Fibroblast of lung (primary cell): ENCODE measurements at places on chromosomes 7 and 10. TPM values are rescaled to one million over a fixed set of nuclear protein-coding genes. Genes with fewer than 3 reads are reported as not detected.

Gene CACNB2
- total RNA-seq = 0.66 and 1.5 TPM in 2 replicates

Gene SLC29A4
- 5.1 and 6.4 TPM in 2 replicates for total RNA-seq

Gene OR6V1
- not detected in 2 replicates for total RNA-seq

Gene STAG3
- total RNA-seq = 0.50 and 0.77 TPM in 2 replicates

Gene MSMB
- total RNA-seq = not detected in 2 replicates

Gene AFAP1L2
- total RNA-seq = 0.17 and 0.77 TPM in 2 replicates

Gene GBX1
- not detected in 2 replicates for total RNA-seq

Gene FRMPD2
- total RNA-seq = not detected in 2 replicates

Gene PDE6C
- total RNA-seq = not detected in 2 replicates

Gene BET1
- total RNA-seq = 28.0 and 40.3 TPM in 2 replicates

Gene UROS
- 60.4 and 75.0 TPM in 2 replicates for total RNA-seq

Gene C7orf57
- not detected in 2 replicates for total RNA-seq

Gene PRTFDC1
- total RNA-seq = 18.5 and 26.9 TPM in 2 replicates

Gene EIF5AL1
- total RNA-seq = 0.26 and 0.33 TPM in 2 replicates

Gene NCAPG2
- total RNA-seq = 5.4 and 10.9 TPM in 2 replicates

Gene OR2A12
- total RNA-seq = not detected in 2 replicates

Gene ADO
- total RNA-seq = 20.6 and 23.9 TPM in 2 replicates

Gene CCDC172
- total RNA-seq = not detected in 2 replicates

Gene FBXO24
- total RNA-seq = 0.33 and 0.51 TPM in 2 replicates

Gene TSPAN12
- total RNA-seq = 1.5 and 1.7 TPM in 2 replicates

Gene SLC26A4
- total RNA-seq = 0.26 and 0.50 TPM in 2 replicates

Gene IDI2
- total RNA-seq = not detected in 2 replicates

Gene PRKAR2B
- 12.6 and 14.7 TPM in 2 replicates for total RNA-seq

Gene PIK3CG
- under 0.01 TPM in 1 of 2 replicates, not detected in the other for total RNA-seq

Gene GPR37
- 6.9 and 20.6 TPM in 2 replicates for total RNA-seq

Gene DOCK4
- total RNA-seq = 30.3 and 39.3 TPM in 2 replicates
